ENCODE measurements at places on chromosomes 3 and 15.

- peak; percentile 86 for DNase-seq
Observed at GRCh38 chr15:84736375-84736774, 12.0 kb upstream of the ZNF592 start.

DNA sequence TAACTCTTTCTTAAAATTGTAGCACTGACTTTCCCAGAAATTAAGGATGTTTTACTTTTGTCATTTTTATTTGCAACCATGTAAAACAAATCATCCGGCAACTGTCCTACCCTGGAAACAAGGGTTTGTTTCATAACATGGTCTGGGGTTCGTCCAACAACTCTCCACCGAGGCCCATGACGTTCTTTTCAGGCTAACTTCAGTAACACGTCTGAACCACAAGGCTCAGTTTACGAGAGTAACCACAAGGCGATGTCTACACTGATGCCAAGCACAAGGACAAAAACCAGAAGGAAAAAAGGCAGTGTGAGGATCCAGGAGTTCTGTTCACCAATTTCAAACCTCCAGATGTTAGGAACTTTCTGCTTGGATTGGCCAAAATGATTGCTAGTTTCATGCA, 546.1 kb downstream of the NTRK3 start:
- DNase-seq: no peak

GRCh38 chr3:134991003-134991402, 195.9 kb downstream of the EPHB1 start:
- no peak for DNase-seq

DNA sequence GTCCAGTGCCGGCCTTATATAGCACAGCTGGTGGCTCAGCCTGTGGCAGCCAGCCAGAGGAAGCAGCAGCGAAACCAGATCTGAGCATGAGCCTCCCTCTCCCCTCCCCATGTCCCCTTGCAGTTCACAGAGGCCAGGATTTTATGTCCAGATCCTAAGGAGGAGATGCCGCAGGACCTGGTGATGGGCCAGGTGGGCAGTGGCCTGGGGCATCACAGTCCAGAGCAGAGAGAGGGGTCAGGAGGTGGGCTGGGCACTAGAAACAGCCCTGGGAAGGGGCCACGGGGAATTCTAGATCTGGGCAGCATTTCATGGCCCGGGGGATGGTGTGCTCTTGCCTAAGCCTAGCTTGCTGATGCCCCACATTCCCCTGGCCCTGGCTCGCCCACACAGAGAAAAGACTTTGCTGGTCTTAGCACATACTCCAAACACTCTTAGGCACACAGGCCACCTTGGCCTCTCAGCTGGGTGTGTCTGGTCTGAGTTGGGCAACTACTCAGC, 259 bp upstream of the CILP start:
- DNase-seq: no peak

- no peak for DNase-seq
Observed at GRCh38 chr3:129687586-129688125, 81.2 kb upstream of the PLXND1 start.

GRCh38 chr3:175059788-175060187, 200.7 kb downstream of the NAALADL2 start:
- no peak for DNase-seq

DNA sequence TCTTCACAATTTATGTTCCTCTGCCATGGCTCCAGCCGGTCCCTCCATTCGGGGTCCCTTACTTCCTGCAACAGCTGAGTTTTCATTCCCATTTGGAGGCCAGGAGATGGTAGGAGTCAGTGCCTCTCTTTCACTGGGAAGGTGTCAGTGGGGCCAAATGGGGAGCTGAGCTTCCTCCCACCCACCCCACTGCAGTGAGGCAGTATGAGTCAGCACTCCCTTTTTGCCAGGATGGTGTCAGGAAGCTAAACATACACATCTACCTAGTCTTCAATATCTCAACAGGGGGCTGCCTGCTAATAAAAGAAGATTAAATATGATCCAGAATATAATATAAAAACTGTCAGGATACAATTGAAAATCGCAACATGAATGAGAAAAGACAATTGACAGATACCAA, 12.7 kb upstream of the ACTC1 start:
- DNase-seq: no peak

DNA sequence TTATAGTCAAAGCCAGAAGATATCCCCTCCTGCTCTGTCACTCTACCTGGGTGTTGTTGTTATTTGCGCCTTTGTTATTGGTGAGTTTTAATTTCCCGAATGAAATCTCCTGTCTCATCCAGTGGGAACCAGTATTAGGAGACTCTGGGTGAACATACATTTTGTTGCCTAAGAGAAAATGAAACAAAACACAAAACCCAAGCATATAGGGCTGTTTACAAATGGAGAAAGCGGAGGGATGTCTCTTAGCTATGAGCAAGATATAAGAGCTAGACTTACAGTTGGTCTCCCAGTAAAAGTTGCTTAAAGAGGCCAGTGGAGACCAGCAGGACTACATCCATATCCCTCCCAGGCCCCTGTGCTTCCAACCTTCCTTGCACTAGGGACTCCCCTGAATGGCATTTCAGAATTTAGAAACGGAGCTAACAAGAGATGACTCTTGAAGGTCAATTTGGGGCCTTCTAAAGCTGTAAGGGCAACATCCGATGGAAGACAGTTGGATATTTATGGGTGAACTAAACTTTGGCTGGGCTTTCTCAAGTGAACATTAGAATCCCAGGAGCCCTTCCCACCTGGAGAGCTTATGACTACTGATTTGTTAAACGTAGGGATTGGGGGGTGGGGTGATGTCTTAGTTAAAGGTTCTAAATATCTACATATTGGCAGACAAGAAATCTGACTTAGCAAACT, 2.7 kb downstream of the EOMES start:
- no peak for DNase-seq

- no peak for DNase-seq
Observed at GRCh38 chr15:83170474-83171165, 37.0 kb downstream of the HDGFL3 start.

DNA sequence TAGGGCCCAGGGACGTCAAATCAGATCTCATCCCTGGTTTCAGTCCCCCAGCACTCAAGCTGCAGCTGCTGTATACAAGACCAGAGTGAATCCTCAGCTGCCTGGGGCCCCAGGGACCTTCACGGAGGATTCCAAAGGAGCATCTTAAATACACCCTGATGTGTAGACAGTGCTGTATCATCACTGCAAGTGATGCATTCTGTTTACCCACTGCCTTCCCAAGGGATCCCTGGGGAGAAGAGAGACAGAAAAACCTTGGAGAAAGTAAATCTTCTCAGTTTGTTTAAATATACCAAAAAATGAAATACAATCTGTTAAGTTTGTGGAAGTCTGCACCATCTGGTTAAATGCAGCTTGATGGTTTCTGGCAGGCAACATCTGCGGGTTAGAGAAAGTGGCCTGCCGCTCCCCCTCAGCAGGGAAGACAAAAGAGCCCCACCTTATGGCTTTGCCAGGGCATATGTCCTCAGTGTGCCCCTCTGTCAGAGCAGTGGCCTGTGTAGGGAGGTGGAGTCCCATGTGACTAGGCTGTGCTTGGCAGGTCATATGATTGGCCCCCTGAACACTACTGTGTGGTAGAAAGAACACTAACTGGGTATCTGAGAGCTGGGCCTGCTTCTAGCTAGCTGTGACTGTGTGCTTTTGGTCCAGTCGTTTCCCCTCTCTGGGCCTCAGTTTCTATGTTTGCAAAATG, 222.2 kb upstream of the TRIM42 start:
- no peak for DNase-seq

- no peak for DNase-seq
Observed at GRCh38 chr3:81764665-81765064, 3.2 kb upstream of the GBE1 start.

- no peak for DNase-seq
Observed at GRCh38 chr3:136512381-136512780, 239.8 kb downstream of the STAG1 start.

DNA sequence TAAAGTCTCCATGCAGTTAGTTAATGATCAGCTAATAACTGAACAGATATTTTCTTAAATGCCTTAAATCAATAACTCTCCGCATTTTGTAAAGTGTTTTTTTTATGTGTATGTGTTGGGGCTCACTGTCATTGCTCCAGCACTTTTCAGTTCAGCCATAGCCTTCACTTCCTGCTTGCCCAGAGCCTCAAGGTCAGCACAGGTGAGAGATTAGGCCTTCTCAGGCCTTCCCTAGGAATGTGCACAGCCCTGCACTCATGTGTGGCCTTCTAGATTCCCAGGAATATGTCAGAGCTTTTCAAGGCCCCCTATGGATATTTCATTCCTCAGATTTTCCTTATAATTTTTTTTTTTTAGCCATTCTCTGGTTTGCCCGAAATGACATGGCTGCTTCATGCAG, 77.6 kb upstream of the MANF start:
- no peak for DNase-seq

DNA sequence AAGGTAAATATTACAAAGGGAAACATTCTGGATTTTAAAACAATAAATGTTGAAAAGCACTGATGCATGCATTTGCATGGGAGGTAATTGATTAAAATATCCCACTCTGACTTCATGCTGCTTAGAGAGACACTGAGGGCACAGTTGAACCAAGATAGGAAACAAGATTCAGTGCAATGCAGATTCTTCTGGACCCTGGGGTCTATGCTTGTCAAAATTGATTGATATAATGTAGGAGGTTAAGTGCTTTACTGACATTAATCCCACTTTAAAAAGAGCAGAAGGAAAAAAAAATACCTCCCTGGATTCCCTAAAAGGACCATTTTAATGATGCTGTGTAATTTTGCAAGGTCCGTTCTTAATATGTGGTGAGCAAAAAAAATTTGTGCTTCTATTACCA, 454.2 kb downstream of the GABRB3 start:
- no peak for DNase-seq

DNA sequence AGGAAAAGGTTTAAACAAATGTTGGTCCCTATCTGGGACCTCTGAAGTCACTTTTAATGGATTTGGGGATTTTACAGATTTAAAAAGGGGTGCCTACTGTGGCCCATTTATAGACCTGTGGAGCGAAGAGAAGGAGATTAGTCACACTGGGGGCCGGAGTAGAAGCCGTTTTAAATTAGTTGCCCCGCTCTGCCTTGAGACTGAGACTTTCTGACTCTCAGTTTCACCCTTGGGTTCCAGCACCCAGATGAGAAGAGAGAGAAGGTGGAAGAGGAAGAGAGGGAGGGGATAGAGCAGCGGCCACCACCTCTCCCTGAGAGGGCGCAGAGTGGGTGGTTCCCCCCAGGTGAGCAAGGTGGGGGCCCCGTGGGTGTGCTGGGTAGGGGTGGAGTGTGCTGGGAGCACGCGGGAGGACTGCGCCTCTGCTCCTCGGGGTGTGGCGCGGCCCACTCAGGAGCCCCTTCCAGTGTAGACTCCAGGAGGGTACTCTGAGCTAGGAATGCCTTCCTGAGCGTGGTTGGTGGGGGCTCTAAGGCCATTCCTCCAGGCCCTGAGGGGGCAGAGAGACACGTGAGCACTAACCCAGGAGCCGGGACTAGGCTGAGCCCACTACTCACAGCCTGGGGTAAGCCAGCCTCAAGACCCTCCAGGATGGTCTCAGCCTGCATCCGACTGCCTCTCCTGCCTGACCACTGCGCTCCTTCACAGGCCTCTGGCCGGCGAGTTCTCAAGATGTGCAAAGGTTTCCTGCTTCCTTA, 32.6 kb upstream of the RAB6B start:
- no peak for DNase-seq

DNA sequence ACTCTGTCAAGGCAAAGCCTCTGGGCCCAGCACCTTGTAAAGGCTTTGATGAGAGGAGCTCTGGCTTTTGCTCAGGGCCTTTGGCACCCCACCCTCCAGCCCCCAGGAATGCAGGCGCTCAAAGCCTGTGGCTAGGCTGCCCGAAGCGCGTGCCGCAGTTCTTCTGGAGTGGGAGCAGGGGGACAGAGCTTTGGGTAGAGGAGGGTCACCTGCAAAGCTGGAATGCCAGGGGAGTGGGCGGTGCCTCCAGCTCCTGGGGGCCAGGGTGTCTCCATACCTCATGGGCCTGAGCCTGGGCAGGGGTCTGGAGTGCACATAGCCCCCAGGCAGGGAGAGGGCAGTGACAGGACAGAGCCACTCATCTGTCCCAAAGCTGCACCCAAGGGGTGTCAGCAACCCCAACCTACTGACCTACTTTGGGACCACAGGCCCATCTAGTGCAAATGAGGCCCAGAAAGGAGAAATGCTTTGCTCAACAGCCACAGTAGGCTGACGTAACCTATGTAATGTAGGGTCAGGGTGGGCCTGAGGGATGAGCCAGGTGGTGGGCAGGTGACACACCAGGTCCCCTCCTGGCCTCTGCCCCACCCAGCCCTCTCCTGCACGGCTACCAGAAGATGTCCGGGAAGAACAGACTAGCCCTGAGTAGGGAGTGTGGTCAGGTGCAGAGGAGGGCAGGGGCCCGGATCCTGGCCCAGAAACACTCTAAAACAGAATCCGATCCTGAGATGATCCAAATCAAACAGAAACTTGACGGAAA, 2.2 kb upstream of the CALML4 start:
- DNase-seq: no peak

DNA sequence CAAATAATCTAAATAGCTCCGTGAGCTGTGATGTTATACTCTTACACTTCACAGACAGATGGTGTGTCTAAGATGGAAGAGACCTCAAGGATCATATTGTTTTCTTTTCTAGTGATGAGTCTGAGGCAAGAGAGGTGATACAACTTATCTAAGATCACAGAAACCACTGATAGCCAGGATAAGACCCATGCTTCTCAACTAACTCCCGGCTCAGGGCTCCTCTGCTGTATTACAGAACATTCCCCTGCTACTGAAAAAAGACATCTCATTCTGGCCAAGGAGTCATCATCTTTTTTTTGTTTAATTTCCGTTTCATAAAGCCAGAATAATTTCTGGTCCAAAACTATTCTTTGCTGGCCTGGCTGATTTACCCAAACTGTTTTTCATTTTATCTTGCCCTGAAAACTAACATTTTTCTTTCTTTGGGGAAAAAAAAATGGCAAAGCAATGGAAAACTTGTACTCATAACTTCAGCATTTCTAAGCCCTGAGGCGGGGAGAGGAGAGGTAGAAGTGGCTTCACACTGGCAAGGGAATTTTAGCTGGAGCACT, 46.9 kb upstream of the GAP43 start:
- no peak for DNase-seq

DNA sequence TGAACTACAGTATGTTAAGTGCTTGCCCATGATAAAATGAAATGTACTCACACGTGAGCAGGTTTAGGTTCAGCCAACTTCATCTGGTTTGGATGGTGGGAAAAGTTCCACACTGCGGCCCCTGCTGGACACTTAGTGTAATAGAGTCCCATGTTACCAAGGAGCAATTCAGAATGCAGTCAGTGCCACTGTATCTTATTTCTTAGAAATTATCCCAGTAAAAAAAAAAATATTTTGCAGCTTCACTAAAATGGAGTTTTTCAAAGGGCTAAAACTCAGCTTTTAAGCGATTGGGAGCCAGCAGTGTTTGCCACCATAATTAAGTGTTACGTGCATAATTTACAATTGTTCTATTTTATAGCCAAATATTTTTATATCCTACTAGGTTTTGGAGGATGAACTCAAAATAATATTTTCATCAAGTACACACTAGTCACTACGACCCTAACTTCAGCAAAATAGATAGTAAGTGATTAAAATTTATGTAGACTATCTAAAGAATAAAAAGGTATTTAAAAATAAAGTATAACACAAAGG, 371.7 kb upstream of the GBE1 start:
- peak; percentile 40 for DNase-seq

Measured in CD4-positive, alpha-beta T cell treated with Interleukin-2 at 100 ng/mL for 4 hours (primary cell).